Posterior cingulate gyrus (tissue), 11 donors: ENCODE measurements at places on chromosomes 4 and X.

- DNase-seq = no peak
These were observed 205.4 kb downstream of the HS3ST1 start for GRCh38 chr4:11223311-11223710.

DNA sequence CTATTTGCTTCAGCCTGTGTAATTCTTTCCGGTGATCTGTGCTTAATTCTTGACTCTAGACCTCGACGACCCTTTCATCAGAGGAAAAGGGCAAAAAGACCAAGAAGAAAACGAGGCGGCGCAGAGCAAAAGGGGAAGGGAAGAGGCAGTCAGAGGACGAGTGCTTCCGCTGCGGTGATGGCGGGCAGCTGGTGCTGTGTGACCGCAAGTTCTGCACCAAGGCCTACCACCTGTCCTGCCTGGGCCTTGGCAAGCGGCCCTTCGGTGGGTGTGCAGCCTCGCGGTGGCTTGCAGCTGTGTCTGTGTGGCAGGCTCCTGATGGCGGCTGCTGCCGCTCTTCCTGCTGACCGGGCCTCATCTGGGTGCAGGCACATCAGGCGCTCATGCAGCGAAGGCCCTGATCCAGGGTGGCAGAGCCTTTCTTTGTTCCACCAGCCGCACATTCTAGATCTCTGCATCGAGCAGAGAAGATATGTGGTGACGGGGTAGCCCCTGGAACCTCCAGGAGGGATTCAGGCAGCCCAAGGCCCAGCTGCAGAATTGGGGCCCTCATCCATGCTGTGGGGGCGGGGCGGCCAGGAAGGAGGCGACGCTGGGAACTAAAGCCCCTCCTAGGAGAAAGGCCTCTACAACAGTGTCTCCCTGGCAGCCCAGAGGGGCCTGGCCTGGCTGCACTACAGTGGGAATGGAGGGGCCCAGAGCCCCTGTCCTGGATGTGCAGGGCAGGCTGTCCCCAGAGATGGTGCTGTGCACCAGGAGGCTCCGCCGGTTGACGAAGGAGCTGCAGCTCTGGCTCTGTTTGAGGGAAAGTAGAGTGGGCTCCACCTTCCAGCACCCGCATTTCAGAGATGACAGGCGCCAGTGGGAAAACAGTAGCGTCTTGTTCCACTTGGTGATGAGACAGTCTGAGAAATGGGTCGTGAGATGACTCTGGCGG, 32.1 kb downstream of the NELFA start:
- no peak for DNase-seq

- no peak for DNase-seq
These were observed 67.0 kb downstream of the TMEM156 start for GRCh38 chr4:38964942-38965775.

- DNase-seq = no peak
These were observed 37.1 kb downstream of the SMARCAD1 start for GRCh38 chr4:94244829-94245185.

DNA sequence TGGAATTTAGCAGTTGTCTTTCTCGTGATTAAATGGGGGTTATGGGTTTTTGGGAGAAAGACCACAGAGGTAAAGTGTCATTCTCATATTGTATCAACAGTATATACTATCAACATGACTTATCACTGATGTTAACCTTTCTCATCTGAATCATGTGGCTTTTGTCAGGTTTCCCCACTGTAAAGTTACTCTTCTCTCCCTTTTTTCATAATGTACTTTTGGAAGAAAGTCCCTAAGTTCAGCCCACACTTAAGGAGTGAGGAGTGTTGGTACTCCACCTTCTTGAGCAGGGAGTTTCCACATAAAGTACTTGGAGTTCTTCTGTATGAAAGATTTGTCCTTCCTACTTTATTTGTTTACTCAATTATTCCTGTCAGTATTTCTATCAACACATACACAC, 169.9 kb downstream of the ZNF330 start:
- DNase-seq = no peak

GRCh38 chr4:138305050-138305449, 62.9 kb upstream of the SLC7A11 start:
- DNase-seq = no peak

GRCh38 chr4:80803337-80803736, 227.2 kb upstream of the BMP3 start:
- no peak for DNase-seq

- DNase-seq = no peak
These were observed 846.7 kb upstream of the PRKX start for GRCh38 chrX:4560192-4560591.

- DNase-seq = no peak
These were observed 235.1 kb upstream of the CPEB2 start for GRCh38 chr4:14767142-14767541.

GRCh38 chr4:1654216-1654955, 29.7 kb downstream of the FAM53A start:
- DNase-seq = no peak

DNA sequence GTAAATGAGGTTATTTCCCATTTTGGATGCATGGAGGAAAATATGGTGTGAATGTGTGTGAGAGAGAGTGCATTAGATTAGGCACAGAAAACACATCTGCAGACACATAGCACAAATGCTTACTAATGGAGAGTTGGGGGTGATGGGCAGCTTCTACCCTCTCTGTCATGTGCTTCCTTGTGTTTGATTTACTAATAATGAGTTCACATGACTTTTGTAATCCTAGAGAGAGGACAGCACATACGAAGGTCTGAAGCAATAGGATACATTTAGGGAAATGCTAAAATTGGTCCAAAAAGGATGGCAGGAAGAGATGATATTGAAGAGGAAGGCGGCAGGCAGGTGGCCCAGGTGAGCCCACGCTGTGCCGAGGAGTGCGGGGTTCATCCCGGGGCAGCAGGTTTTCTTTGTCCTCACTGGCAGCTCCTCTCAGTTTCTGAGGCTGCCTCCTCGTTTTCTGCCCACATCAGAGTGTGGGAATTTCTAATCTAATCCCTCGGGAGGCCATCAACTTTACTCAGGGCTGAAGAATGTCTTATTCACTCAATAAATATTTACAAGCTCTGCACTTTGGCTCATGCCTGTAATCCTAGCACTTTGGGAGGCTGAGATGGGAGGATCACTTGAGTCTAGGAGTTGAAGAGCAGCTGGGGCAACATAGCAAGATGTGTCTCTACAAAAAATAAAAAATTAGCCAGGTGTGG, 15.9 kb upstream of the MAP9 start:
- no peak for DNase-seq

DNA sequence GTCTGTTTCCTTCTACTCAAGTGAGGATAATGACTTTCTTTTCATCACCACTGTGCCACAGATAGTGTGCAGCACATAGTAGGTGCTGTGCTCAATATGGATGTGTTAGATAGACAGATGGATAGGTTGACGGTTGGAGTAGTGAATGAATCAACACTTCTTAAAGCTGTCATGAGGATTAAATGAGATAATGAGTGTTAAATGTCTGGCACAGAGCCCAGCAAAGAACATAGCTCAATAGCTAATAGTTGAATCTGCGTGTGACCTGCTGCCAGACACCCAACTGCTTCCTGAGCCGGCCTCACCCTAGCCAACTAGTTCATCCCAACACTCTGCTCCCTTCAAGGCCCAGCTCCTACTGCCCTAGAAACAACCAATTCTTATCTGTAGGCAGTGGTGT, 67.7 kb upstream of the PJA1 start:
- no peak for DNase-seq

DNA sequence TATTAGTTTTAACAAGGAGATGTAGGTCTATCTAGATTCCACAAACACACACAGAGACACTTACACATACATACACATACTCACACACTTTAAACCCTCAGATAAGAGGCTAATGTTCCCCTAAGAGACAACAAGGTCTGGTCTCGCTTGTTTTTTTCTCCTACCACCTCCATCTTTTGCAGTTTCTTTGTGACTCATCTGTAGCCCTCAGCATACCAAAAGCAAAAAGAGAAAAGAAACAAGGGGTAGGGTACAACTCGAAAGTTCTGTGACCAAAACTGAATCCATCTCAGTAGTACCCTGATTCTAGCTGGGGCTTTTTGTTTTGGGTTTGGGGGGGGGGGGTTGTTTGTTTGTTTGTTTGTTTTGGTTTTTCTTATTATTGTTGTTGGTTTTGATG, 12.2 kb upstream of the EXOSC9 start:
- no peak for DNase-seq

- no peak for DNase-seq
These were observed 415.0 kb downstream of the CCSER1 start for GRCh38 chr4:90542216-90542615.

- no peak for DNase-seq
These were observed 2.5 kb downstream of the CXorf38 start for GRCh38 chrX:40644821-40645358.

- peak; percentile 69 for DNase-seq
These were observed at the start of gene DNAJB14 for GRCh38 chr4:99946356-99947189. DNAJB14 (minus strand) TSS chr4:99946618; CDS start chr4:99946571, 47 bp downstream.

DNA sequence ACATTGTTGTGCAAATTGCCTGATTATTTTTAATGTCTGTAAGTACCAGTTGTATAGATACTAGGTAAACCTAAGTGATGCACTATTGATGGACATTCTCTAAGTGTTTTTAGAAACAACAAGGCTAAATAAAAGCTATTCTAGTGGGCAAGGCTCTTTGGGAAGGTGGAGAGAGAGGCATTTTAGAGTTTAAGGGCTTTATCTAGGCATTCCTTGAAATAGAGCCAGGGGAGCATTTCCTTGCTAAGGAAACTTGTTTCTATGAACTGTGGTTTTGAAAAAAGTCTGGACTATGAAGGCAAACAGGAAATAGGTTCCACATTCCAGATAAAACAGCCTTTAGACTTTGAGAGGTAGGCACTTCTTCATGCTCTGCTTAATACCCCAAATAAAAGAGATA, 23.8 kb downstream of the BMX start:
- DNase-seq = no peak

DNA sequence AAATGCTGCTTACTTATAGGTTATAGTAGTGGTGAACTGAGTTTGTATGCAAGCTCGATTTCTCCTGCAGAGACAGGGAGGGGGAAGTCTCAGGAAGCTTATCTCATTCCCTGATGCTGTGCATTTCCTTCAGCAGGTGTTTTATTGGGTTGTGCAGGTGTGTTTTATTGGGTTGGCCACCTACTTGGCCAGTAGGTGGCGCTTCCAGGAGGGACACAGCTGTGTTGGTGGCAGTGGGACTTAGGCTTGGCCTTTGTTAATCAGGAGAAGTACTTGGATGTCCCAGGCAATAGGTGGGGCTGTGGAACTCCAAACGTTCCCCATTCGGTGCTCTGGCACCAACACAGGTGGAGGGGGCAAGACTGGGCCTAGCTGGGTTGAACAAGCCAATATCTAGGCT, 196.0 kb upstream of the DCAF8L1 start:
- DNase-seq = peak; percentile 24

DNA sequence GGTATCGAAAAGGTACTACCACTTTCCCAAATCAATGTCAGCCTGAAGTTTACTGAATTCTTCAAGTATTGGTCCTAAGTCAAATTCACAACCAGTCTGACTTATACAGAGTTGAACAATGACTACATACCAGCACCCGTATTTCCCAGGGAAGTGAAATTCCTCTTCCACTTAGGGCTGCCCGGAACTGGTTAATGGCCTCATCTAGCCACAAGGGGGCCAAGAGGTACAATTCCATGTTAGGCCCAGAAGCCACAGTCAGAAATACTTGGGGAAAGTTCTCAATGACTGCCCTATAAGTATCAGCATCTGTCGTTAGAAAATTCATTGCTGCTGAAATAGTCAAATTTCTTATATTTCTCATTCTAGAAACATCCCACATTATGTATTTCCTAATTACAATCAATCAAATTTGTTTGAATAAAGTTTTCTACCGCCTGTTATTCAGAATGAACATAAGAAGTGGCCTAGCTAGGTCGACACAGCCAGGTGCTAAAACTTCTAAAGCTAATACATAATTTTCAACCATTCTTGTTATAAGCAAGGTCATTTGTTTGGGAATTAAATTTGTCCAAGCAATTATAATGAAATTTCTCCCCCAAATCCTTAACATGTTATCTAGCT, 5.6 kb upstream of the PCDH7 start:
- DNase-seq = peak; percentile 64

DNA sequence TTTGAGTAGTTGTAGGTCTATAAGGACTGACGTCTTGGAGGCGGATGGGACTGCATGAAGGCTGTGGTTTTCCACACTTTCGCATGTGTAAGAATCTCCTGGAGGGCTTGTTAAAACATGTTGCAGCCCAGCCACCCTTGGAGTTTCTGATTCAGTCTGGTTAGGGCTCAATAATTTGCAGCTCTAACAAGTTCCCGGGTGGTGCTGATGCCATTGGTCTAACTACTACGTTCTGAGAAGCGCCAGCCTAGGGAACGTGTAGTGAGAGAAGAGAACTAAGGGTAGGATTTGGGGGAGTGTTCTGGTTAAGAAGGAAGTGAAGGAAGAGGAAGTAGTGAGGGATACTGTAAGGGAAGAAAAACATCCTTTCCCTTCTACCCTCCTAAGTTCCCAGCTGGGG, 138.9 kb downstream of the LARP7 start:
- no peak for DNase-seq

- no peak for DNase-seq
These were observed 53.2 kb downstream of the CHIC2 start for GRCh38 chr4:54011201-54011600.

- no peak for DNase-seq
These were observed 431.5 kb upstream of the BOD1L1 start for GRCh38 chr4:14059006-14059405.

DNA sequence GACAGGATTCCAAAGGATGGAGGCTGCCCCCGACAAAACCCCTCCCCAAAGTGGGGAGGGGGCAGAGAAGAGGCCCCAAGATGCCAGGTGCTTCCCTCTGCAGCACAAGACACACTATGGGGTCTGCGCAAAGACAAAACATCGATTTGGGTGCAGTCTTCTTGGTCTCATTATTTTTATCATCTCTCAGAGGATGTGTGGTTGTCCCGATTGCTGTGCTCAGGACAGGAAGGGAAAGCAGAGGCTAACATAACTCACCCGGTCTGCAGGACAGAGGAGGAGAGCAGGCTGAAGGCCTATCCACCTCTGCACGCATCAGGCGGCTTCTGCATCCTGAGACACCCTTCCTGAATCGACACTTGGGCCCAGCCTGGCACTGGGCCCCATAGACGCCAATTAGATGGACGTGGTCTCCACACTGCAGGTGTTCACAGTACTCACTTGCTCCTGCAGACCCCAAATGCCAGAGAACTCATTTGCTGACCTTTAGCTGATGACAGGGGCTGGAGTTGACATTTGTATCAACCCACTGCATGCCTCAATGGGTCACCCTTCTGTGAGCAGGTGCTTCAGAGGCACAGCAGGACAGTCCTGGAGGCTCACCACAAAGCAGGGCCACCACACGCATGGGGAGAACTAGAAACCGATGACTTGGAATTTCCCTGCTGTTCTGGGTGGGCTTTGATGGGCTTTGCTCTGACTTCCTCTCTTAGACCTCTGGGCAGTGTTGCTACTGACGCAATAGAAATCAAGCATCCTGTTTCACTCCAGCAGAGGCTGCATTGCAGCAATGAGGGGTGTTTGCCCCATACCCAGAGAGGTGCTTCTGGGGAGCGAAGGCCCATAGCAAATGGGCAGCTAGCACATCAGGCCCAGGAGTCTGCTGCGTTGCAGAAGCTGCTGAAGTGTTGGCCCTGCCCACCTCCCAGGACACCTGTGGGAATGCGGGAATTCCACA, 96.3 kb upstream of the ENPP6 start:
- DNase-seq = no peak

- no peak for DNase-seq
These were observed 98.3 kb downstream of the NFKB1 start for GRCh38 chr4:102599455-102599854.

GRCh38 chr4:108313546-108314339, 145.0 kb upstream of the LEF1 start:
- no peak for DNase-seq
